GM23338 (cell line): ENCODE measurements at places on chromosomes 7 and 10.
A peak's percentile ranks its signal among the peaks of the same experiment; 100 is the strongest.

- H3K4me3 ChIP-seq, result no peak overlapping the region
- H3K27ac ChIP-seq, result no peak overlapping the region
- peaks cover 3% of the 10 kb centered on the region; the same call in 1 of the 2 replicates for H3K36me3 ChIP-seq
- H3K4me1 ChIP-seq, result no peaks in the 10 kb centered on the region
These were observed 35.5 kb downstream of the TASOR2 start for GRCh38 chr10:5720182-5720581.

DNA sequence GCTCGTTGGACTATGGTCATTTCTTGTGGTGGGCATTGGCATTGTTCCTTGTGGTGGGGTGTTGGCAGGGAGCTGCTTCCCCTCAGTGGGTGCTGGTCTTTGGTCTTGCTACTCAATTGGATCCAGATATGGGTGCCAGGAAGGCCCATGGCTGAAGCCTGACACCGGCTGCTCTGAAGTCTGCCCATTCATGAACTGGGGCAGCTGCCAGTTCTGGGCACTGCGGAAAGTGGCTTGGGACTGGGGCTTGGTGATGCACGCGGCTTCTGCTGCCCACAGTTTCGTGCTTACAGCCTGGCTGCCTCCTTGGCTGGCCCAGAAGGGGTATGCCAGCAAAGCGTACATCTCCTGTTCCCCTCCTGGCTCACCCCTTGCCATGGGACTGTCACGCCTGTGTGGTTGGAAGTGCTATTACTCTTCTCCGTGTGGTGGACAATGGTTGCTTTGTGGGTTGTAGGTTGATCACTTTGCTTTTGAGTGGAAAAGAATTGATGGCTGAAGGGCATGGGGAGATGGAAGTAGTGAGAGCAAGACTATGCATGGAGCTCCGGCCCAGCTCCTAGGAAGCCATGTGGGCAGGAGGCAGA is 54.7 kb downstream of the ADAMTS14 start:
- H3K4me1 ChIP-seq, result no peaks in the 10 kb centered on the region
- no peak overlapping the region for H3K4me3 ChIP-seq
- H3K36me3 ChIP-seq, result no peaks in the 10 kb centered on the region
- H3K27ac ChIP-seq, result no peak overlapping the region
- DNase-seq, result no peak

- DNase-seq, result peak; percentile 13
- no peaks in the 10 kb centered on the region for H3K27me3 ChIP-seq
- peaks cover 23% of the 10 kb centered on the region for H3K4me1 ChIP-seq
- no peak overlapping the region for H3K27ac ChIP-seq
- H3K36me3 ChIP-seq, result no peaks in the 10 kb centered on the region
These were observed 55.0 kb upstream of the AKR1E2 start for GRCh38 chr10:4770801-4771553.

DNA sequence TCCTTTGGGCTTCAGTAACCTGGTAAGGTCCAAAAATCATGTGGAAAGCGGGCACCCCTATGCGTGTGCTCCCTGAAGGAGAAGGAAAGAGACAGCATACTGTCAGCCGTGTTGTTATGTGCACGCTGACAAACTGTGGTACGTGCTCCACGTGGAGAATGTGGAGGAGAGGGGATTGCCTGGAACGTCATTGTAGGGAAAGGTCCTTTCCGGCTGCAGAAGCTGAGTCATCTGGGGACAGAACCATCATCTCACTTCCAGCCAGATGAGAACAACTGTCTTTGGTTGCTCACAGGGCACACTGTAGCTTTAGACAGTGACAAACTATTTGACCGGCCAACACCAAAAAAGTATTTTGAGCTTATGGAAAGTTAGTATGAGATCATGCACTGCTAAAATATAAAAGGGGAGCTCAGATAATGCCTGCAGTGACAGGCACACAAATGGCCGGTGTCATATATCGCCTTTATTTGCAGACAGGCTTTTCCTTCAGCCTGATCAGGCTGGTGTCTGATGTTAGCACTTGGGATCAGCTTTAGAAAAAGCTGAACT is 38.8 kb upstream of the GRB10 start:
- no peak overlapping the region for H3K4me3 ChIP-seq
- no peak for DNase-seq
- H3K4me1 ChIP-seq, result peaks cover 7% of the 10 kb centered on the region; the same call in 1 of the 2 replicates
- H3K27ac ChIP-seq, result no peak overlapping the region
- no peaks in the 10 kb centered on the region for H3K27me3 ChIP-seq
- H3K36me3 ChIP-seq, result no peaks in the 10 kb centered on the region

DNA sequence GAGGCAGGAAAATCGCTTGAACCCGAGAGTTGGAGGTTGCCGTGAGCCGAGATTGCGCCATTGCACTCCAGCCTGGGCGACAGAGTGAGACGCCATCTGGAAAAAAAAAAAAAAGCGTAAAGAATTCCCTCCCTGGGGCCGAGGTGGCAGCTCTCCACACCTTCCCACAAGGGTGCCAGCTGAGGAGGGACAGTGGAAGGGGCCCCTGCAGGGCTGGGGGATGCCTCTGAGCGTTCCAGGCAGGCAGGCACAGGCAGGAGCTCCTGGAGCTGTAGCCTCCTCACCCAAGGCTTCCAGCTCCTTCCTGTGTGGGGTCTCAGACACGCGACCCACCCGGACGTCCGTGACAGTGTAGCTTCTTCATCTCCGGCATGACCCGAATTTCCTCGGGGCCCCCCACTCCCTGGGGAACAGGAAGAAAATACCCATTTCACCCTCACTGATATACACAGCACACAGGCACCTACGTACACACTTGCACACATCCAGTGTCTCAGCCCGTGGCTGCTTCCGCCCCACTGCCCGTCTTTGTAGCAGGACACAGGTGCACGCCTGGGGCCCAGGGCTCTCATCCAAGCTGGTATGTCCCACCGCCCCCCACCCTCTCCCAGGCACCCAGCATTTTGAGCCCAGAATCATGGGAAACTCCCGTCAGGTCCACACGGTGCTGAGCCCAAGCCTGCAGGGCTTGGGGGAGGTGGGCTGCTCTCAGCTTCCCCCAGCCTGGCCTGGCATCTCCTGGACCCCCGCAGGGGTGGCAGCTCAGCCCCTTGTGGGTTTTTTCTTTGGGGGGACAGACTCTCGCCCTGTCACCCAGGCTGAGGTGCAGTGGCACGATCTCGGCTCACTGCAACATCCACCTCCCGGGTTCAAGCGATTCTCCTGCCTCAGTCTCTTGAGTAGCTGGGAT is 25.7 kb downstream of the GRIFIN start:
- H3K36me3 ChIP-seq, result no peaks in the 10 kb centered on the region
- H3K27me3 ChIP-seq, result no peaks in the 10 kb centered on the region
- H3K27ac ChIP-seq, result no peak overlapping the region
- no peak for DNase-seq
- peaks cover 4% of the 10 kb centered on the region; the same call in 1 of the 2 replicates for H3K4me1 ChIP-seq

GRCh38 chr7:4841007-4841784 is 20.6 kb downstream of the PAPOLB start:
- no peaks in the 10 kb centered on the region for H3K4me1 ChIP-seq
- no peak overlapping the region for H3K4me3 ChIP-seq
- no peaks in the 10 kb centered on the region for H3K27me3 ChIP-seq
- no peaks in the 10 kb centered on the region for H3K36me3 ChIP-seq
- H3K27ac ChIP-seq, result 0 out of 2 replicates have a peak overlapping the region, but pooled peaks have one; percentile 14

DNA sequence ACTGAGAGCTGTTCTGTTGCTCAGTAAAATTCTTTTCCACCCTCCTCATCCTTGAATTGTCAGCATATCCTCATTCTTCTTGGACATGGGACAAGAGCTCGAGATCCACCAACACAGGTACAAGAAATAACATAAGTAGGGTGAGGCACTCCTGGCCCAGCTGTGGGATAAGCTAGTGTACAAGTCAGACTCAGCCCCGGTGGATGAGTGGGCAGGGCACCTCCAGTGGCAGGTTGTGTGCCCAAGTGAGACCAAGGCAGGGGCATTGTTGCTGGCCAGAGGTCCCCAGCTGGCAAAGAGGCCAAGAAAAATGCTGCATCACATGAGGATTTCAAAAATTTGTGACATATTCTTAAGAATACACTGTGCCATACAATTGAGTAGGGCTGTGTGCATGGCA is 402.0 kb upstream of the ZWINT start:
- 0 out of 2 replicates have a peak, but pooled peaks cover 7% of the 10 kb centered on the region for H3K36me3 ChIP-seq
- H3K27me3 ChIP-seq, result no peaks in the 10 kb centered on the region
- no peak overlapping the region for H3K27ac ChIP-seq
- H3K4me1 ChIP-seq, result peaks cover 9% of the 10 kb centered on the region; the same call in 1 of the 2 replicates

DNA sequence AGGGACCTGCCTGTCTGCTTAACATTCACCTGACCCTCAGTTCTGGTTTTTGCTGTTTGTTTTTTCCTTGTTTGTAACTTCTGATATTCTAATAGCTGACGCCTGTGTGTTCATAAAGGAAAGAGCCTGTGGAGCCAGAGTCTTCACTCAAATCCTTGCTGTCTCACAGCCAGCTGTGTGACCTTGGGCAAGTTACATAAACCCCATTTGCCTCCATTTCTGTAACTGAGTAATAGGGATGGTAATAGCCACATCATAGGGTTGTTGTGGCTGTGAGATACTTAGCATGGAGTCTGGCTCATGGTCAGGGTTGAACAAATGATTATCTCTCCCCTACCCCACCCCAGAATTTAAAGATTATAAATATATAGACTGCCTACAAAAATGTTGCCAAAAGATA is 27.0 kb downstream of the WBP1L start:
- no peaks in the 10 kb centered on the region for H3K27me3 ChIP-seq
- DNase-seq, result no peak
- no peak overlapping the region for H3K27ac ChIP-seq
- no peak overlapping the region for H3K4me3 ChIP-seq
- peaks cover 8% of the 10 kb centered on the region for H3K4me1 ChIP-seq

DNA sequence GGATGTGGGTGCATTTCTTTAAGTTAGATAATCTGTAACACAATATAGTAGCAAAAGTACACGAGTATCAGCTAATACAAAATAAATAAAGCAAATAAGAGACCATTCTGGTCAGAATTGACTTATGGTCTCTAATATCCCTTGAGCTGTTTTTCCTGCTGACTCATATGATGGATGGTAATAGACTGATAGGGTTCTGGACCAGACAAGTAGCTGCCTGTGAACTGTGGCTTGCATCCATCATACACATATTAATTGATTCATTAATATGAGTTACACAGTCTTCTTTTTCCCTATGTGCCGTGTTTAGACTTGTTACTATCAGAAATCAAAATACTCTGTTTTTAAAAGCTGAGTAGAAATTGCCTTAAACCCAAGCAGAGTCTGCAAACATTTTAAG is 762.8 kb downstream of the GATA3 start:
- H3K36me3 ChIP-seq, result no peaks in the 10 kb centered on the region
- no peak for DNase-seq
- no peaks in the 10 kb centered on the region for H3K27me3 ChIP-seq
- H3K4me3 ChIP-seq, result no peak overlapping the region
- no peaks in the 10 kb centered on the region for H3K4me1 ChIP-seq

DNA sequence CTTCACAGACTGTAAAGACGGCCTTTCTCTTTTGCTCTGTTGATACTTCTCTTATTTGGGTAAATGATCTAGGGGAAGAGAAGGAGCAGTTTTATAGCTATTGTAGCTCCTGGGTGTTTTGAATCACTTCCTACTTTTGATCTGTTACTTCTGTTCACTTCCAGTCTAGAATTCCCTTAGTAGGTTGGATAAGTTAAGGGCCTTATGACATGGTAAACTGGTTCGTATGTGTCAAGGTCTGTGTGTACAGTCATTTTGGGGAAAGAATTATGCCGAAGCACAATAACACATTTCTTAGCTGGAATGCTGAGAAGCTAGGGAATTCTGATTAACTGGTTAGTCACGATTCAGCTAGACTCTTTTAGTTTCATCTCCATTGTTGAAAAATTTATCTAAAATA is 8.1 kb downstream of the DENND10 start:
- no peaks in the 10 kb centered on the region for H3K27me3 ChIP-seq
- no peaks in the 10 kb centered on the region for H3K4me1 ChIP-seq
- DNase-seq, result no peak

DNA sequence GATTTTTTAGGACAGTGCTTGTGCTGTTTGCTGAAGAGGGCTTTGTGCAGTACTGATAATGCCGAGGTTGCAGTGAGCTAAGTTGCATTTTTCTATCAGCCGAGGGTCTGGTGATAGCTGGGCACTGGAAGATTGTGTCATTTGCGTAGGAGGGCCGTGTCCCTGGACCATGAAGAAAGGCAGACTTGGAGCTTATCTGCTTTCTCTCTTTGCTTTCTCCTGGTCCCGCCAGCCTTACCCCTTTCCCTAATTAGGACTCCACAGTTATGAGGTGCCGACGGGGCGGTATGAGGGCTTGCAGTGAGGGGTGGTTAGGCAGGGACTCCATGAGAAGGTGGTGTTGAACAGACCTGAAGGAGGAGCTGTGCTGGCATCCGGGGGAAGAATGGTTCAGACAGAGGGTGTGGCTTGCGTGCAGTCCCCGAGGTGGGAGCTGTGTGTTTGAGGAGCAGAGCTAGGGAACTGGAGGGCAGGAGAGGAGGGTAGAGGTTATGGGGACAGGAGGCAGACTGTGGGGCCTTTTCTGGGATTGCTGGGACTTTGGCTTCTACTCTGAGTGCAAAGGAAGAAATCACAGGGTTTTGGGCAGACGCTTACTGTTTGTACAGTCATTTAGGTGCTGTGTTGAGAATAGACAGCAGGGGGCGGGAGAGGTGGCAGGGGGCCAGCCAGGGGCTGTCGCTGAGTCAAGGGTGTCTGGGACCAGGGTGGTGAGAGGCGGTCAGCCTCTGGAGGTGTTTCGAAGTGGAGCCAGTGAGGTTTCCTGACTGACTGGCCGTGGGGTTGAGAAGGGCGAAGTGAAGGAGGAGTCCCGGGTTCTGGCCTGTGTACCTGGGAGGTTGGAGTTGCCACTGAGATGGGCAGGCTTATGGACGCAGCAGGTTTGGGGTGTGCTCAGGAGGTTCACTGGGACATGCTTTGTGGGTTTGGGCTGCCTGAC is 43.4 kb downstream of the PRF1 start:
- H3K4me3 ChIP-seq, result no peak overlapping the region
- H3K27ac ChIP-seq, result peak overlapping the region; percentile 55; the same call in 1 of the 2 replicates
- peaks cover 8% of the 10 kb centered on the region; the same call in 1 of the 2 replicates for H3K4me1 ChIP-seq
- no peaks in the 10 kb centered on the region for H3K36me3 ChIP-seq
- no peaks in the 10 kb centered on the region for H3K27me3 ChIP-seq

GRCh38 chr10:84525120-84525806 is 196.9 kb downstream of the CCSER2 start:
- H3K4me1 ChIP-seq, result peaks cover 24% of the 10 kb centered on the region
- H3K27me3 ChIP-seq, result no peaks in the 10 kb centered on the region
- H3K4me3 ChIP-seq, result no peak overlapping the region
- DNase-seq, result no peak

GRCh38 chr10:89301232-89301631 is 614 bp upstream of the IFIT2 start:
- H3K4me3 ChIP-seq, result no peak overlapping the region
- no peak overlapping the region for H3K27ac ChIP-seq
- DNase-seq, result no peak

DNA sequence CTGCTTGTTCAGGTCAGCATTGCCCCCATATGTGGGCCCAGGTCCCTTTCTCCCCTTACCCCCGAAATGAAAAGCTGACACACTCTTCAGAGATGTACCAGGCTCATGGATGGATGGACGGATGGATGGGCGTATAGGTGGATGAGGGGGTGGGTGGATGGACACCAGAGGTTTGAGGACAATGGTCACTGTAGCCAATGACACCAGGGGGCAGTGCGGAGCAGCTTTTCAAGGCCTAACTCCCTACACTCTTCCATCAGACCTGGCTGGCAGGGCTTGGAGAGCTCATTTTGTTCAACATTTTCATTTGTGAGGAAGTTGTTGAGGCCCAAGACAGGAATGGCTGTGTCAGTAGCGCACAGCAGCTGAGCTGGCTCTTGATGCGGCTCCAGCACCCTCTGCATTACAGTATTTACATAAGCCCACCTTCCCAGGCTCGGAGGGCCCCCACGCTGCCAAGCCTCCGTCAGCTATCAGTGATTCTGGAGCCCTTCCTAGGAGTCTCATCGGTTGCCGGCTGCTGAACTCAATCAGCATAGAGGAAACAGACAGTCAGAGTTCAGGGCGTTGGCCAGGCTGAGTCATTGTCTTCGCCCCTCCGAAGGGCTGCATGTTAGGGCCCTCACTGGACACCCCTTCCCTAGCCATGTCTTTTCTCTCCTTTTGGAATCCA is 11.6 kb upstream of the FFAR4 start:
- H3K4me1 ChIP-seq, result peaks cover 8% of the 10 kb centered on the region; the same call in 1 of the 2 replicates
- peak; percentile 93 for DNase-seq
- H3K27me3 ChIP-seq, result no peaks in the 10 kb centered on the region
- no peak overlapping the region for H3K27ac ChIP-seq
- H3K36me3 ChIP-seq, result no peaks in the 10 kb centered on the region
